ENCODE measurements at places on chromosomes 11 and 22.

DNA sequence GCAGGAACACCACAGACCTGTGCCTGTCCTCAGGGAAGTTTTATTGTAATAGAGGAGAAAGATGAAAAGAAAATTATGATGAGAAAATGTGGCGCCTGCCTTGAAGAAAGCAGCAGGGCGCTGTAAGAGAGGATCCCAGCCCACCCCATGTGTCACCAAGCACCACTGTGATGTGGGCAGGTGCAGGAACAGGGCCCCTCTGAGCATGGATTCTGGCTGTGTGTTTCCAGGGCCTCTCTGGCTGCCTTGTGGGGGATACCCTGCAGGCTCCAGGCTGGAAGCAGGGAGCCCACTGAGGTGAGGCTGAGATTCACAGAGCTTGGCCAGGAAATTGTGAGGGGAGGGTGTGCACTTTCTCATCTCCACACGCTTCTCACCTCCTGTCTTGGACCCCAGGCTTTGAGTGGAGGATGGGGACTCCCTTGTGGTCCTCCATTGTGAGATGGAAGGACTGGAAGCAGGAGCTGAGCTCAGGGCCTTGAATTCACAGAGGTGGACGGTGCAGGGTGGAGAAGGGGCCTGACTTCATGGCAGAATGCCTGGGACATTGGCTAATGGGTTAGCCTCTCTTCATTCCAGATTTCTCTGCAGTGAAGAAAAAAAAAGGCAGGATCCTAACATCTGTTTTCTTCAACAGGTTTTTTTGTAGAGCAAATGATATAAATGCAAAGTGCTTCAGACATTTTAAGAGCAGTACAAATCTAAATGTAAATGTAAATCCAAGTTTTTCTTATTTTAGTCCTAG is 246.6 kb upstream of the B3GAT1 start:
- no peak for DNase-seq

DNA sequence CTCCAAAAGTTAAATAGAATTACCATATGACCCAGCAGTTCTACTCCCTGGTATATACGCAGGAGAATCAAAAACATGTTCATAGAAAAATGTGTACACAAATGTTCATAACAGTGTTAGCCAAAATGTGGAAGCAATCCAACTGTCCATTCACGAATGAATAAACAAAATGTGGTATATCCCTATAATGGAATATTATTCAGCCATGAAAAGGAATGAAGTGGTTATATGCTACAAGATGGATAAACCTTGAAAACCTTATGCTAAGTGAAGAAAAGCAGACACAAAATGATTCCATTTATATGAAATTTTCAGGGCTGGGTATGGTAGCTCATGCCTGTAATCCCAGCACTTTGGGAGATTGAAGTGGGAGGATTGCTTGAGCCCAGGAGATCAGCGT is 16.1 kb downstream of the POLD4 start:
- no peak for DNase-seq

DNA sequence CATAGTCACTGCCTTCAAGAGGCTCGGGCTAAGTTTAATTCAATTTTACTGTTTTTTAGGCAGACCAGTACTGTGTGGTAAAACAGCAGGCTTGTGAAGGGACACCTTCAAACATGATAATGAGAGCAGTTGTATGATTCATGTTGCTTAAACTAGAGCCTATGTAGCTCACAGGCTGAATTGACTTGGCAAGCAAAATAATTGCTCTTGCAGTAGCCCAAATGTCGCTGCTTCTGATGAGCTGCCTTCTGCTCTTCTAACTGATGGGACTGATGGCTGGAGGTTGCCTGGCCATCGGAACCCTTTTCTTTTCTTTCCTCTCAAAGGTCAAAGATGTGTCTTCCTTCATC is 137.6 kb downstream of the MAML2 start:
- DNase-seq: no peak

GRCh38 chr11:32259641-32260081 is 168.8 kb downstream of the RCN1 start:
- peak; percentile 40 for DNase-seq

- peak; percentile 12 for DNase-seq
Observed at GRCh38 chr11:68974421-68975194, 6.2 kb downstream of the MRGPRD start.

GRCh38 chr11:13247606-13248296 is 29.8 kb upstream of the BMAL1 start:
- no peak for DNase-seq

- DNase-seq: peak; percentile 9
Observed at GRCh38 chr11:101582236-101582988, 1.4 kb downstream of the TRPC6 start.

- DNase-seq: peak; percentile 31
Observed at GRCh38 chr11:123580557-123581275, 73.7 kb downstream of the SCN3B start.

- DNase-seq: peak; percentile 98
Observed at GRCh38 chr11:35030716-35031213, 108.2 kb upstream of the CD44 start.

DNA sequence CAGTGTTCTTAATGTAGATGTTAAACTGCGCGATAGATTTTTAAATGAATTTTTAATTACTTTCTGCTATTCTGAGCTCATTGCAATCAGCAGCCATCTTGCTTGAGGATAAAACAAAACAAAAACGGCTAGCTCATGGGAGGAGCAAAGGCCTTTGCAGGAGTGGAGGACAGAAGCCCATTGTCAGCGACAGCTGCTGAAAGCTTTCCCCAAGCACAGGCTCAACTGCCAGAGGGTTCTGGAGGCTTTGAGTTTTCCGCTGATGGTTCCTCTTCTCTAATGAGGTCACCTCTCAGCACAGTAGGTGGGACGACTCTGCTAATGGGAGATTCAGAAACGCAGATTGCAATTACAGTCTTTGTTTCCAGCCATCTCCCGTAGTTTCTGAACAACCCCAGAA is 167.1 kb upstream of the TTC12 start:
- DNase-seq: no peak

DNA sequence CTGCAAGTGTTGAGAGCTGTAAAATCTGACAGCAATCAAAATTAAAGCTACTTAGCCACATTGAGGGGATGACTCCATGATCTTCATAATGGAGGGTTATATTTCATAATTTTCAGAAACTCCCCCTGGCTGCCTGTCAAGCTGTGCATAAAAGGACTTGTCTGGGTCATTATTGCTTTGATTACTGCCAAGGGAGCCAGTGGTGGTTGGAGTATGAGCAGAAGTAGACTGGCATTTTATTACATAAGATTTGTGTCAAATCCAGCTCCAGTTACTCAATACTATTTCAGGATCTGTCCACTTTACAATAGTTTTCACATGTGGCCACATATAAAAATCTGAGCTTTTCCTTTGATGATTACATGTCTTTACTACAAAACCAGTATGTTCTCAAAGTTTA is 108.9 kb upstream of the SLC5A12 start:
- no peak for DNase-seq

DNA sequence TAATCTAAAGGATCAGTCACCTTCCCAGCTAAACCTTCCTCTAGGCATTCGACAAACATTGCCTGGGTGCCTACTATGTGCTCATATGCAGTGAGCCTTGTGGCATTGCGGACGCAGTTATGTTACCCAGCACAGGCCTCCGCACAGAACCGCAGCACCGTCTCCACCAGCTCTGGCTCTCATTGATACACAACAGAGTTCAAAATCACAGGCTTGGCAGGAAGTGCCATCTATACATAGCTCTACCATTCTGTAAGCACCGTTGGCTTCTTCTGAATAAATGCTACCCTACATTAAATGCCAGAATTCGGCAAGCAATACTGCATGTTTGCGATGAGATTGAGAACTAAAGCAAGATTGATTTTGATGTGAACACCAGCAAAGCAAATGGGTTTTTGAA is 31.0 kb downstream of the DSCAML1 start:
- no peak for DNase-seq

DNA sequence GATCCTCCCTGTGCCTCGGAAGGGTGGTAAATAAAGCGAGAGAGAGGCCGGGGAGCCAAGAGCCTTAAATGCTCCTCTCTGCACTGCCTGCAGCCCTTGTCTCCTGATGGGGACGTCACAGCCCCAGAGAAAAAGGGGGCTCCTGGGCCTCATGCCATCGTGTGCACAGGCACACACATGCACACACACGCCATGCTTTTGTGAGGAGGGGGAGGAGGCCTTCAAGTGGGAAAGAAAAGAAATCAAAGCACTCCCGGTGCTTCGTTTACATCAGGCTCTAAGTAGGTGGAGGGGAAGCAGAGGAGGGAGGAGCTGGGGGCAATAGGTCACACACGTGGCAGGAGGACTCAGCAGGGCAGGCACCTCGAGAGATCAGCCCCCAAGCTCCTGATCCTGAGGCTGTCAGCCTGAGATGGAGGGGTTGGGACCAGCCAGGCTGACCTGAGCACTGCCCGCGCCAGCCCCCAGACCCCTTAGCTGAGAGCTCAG is 68.2 kb upstream of the NECTIN1 start:
- no peak for DNase-seq

DNA sequence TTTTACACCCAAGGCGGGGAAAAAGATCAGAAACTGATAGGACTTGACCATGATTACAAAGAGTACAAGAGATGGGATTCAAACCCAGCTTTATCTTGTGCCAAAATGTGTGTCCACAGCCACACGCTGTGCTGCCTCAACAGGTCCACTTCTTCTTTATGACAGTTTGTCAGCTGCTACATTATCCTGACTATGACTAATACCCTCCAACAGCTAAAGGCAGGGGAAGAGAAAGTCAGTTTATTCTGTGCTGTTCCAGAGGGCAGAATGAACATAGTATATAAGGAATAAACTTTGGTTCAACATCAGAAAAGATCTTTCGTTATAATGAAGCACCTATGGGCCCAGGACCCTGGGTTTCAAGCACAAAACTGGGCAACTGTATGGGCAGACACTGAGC is 668.2 kb upstream of the TENM4 start:
- no peak for DNase-seq

DNA sequence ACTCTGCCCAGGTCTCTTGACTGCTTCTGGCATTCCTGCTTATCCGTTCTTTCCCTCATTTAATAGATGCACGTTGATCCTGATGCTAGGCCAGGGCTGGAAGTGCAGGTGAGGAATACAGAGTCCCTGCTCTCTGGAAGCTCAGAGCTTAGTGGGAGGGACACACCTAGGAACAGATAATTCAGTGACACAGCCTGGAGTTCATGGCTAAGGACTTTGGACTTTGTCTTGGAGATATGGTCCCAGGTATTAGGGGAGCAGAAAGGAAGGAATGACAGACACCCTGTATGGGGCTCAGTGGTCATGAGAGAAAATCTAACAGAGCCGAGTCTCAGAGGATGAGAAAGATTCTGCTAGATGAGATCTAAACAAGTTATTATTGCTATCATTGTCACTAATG is 160.6 kb downstream of the PKNOX2 start:
- no peak for DNase-seq

GRCh38 chr11:32775908-32776307 is 18.6 kb downstream of the CCDC73 start:
- no peak for DNase-seq

GRCh38 chr22:37270928-37271650 is 11.2 kb upstream of the CYTH4 start:
- no peak for DNase-seq

DNA sequence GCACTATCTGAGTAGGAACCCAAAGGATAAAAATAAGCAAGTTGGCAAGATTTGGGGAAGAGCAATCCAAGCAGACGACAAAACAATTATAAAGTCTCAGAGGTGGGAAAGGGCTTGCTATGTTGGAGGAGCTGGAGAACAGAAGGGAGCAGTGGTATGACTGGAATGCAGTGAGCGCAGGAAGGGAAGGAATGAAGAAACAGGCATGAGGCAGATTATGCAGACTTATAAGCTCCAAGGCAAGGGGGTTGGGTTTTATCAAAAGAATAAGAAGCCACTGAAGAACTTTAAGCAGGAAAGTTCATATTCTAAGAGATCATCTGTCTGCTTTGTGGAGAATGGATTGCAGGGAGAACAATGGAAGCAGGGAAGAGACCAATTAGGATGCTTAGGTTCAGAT is 31.7 kb downstream of the PGM2L1 start:
- DNase-seq: peak; percentile 69

DNA sequence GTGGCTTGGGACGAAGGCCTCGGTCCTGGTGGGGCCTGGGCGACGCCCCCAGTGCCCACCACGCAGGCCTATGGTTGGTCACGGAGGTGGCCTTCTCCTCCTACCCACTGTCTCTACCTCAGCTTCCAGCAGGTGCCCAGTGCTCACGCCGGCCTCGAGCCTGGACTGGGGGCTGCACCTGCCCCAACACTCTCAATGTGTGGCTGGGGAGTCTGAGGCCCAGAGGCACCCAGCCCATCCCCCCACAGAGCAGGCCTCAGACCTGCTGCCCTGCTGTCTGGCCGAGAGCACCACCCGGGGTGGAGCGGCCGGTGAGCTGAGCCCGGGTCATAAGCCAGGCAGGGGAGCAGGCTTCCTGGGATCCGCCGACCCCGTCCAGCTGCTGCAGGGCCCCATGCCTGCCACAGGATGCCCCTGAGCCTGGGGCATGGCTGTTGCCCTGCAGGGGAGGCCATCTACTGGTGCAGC is 28.6 kb upstream of the MUC5AC start:
- DNase-seq: no peak

DNA sequence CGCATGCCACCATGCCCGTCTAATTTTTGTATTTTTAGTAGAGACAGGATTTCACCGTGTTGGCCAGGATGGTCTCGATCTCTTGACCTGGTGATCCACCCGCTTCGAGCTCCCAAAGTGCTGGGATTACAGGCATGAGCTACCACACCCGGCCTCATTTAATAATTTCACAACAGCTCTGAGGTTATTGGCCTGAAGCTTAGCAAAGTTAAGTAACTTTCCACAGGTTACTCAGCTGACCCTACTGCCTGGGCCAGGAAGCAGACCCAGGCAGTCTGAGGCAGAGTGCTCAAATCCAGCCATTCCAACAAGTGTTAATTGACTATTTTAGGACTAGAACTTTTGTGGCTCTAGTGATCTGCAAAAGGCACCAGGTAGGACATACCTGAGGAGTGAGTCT is 52.2 kb upstream of the L3MBTL2 start:
- no peak for DNase-seq

DNA sequence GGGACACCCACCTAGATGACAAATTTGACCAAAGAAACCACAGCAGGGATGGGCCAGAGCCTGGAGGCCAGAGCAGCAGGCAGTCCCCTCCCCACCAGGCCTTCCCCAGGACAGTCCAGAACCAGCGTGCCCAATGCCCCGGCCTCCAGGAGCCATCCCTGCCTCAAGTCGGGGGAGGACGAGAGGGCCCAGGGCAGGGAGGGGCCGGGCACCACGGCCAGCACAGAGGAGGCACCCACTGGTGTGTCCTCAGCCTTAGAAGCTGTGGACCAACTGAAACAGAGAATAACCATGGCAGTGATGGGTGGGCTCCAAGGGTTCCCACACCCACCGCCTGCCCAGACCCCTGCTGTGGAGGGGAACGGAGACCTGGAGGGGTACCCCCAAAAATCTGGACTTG is 28.3 kb upstream of the TCF20 start:
- DNase-seq: no peak

- DNase-seq: peak; percentile 94
Observed at GRCh38 chr11:67033661-67034166, 10.8 kb downstream of the SYT12 start.

- no peak for DNase-seq
Observed at GRCh38 chr22:23122992-23123803, 18.6 kb downstream of the RSPH14 start.

GRCh38 chr11:34825315-34825669 is 90.9 kb downstream of the APIP start:
- no peak for DNase-seq

Data from brain microvascular endothelial cell (primary cell).